Tongue (tissue), 3 donors: ENCODE measurements at places on chromosomes 5 and 9. TPM values are rescaled to one million over a fixed set of nuclear protein-coding genes. Genes with fewer than 3 reads are reported as not detected.

LHX3 gene
- not detected for total RNA-seq

- DNase-seq, result peak; percentile 66
Measured at GRCh38 chr9:80326105-80326504, 754.3 kb downstream of the TLE4 start.

DNA sequence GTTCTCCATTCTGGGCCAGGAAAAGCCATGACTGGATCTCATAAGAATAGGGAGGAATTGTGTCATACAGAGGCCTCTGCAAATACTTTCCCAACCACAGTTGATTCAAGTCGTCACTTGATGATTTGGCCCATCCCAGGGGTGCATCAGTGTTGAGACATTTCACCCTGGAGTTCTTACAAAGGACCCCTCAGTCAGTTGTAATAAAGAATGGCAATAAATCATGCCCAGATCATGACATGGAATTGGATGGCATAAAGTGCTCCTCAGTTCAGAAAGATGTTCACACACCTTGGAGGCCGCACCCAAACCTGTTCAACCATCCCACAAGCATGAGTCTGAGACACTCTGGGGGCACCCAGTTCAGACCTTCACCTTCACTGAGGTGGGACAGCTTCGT lies 168.1 kb downstream of the NR3C1 start:
- no peak for DNase-seq

GRCh38 chr9:27591093-27591492 lies 17.8 kb upstream of the C9orf72 start:
- DNase-seq, result no peak

- peak; percentile 91 for DNase-seq
Measured at GRCh38 chr9:115250621-115251032, 132.7 kb upstream of the TNC start.

- no peak for DNase-seq
Measured at GRCh38 chr9:122058709-122059108, 34.4 kb downstream of the TTLL11 start.

SNCAIP gene
- total RNA-seq, result 22.0 TPM

GARIN3 gene
- total RNA-seq, result not detected

BNC2 gene
- total RNA-seq, result 25.8 TPM

LECT2 gene
- not detected for total RNA-seq

DNA sequence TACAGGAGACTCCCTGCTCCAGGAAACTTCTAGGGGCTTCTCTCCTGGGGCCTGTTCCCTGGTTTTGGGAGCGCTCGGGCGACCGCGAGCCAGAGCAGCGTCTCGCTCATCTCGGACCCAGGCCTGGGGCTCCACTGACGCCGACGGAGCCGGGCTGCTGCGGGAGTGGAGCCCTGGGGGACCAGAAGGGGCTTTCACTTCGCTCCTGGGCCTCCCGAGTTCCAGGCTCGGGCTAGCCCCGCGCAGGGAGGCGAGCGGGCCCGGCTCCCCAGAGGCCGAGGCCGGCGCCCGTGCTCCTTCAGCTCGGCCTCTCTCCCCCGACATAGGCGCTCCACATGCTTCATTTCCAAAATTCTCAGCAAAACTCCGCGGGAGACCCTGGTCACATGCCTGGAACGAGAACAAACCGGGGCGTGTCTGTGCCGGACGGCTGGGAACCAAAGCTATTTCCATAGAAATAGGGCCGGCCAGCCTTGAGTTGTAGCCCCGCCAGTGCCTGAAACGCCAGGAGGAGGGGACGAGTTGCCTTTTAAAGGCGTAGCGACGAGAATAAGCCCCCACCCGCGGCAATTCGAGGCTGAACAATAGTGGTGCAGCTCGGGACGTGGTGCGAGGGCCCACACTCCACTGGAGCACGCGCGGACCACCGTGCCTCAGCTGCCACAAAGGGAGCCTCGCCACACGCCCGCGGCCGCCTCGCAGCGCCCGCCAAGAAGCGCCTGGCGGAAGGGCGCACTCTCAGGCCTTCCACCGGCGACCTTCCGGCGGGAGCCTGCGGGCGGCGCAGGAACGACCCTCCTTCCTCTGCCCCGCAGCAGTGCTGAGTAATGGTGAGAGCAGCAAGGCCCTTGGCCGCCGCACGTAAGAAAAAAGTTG lies 1.1 kb upstream of the G3BP1 start:
- peak; percentile 91 for DNase-seq

- DNase-seq, result no peak
Measured at GRCh38 chr5:119378075-119378700, 22.4 kb downstream of the TNFAIP8 start.

ACO1 gene
- 35.2 TPM for total RNA-seq

NMUR2 gene
- not detected for total RNA-seq

DNA sequence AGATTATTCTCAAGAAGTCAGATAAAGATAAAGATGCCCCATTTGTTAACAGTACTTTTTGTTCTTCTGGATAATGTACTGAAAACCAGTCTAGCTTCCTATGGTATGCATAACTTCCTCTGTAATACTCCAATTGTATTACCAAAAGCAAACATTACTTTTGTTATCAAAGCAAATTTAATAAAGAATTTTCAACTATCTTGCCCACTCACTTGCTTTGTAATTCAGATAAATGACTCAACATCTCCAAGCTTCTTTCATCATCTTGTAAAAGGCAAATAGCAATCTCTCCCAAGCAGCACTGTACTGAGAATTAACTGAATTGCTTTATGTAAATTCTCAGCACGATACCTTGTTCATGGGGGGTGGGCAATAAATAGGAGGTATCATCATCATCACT lies 98.3 kb downstream of the NFIB start:
- DNase-seq, result no peak

GRCh38 chr9:131042666-131043065 lies 33.7 kb downstream of the LAMC3 start:
- DNase-seq, result no peak

TAL2 gene
- 8.6 TPM for total RNA-seq

- DNase-seq, result no peak
Measured at GRCh38 chr5:176803068-176803942, 7.1 kb upstream of the UNC5A start.

DNA sequence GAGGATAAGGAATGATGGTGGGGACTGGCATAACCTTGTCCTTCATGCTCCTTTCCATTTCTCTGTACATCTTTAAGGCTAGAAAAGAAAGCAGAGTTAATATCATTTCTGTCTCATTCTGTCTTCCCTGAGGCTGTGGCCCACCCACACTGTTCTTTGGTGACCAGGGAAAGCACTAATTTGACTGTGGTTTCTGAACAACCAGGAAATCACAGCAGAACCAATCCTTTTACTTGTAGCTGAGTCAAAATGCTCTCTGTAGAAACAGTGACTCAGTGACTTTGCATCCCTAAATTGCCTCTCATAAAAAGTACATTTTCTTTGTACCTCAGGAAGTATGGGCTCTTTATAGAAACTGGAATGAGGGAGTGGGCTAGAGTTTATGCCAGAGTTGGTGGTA lies 28.1 kb downstream of the IL33 start:
- DNase-seq, result no peak

- no peak for DNase-seq
Measured at GRCh38 chr5:176581361-176581760, 28.6 kb downstream of the GPRIN1 start.

- DNase-seq, result no peak
Measured at GRCh38 chr9:38380230-38380871, 12.2 kb upstream of the ALDH1B1 start.

SMIM3 gene
- 7.8 TPM for total RNA-seq

- DNase-seq, result no peak
Measured at GRCh38 chr9:96050048-96050860, 174.8 kb downstream of the ERCC6L2 start.

DDX4 gene
- not detected for total RNA-seq
